ENCODE measurements at places on chromosomes 7 and 10.
A peak's percentile ranks its signal among the peaks of the same experiment; 100 is the strongest.

DNA sequence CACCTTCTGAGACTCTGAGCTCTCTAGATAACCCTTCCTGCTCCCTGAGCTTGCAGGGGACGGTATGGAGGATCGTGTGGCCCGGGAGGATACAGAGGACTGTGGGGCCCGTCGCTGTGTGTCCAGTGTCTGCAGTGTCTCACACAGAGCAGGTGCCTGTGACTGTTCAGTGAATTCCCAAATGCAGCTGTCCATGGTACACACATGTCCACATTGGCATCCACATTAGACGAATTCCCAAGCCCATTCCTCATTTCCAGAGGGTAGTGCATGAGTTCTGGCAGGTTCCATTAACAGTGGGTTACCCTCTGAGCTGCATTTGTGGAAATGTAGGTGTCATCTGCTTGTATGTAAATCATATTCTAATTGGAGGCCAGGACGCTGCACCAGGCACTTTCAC is 39.5 kb downstream of the WDFY4 start:
- DNase-seq = no peak

DNA sequence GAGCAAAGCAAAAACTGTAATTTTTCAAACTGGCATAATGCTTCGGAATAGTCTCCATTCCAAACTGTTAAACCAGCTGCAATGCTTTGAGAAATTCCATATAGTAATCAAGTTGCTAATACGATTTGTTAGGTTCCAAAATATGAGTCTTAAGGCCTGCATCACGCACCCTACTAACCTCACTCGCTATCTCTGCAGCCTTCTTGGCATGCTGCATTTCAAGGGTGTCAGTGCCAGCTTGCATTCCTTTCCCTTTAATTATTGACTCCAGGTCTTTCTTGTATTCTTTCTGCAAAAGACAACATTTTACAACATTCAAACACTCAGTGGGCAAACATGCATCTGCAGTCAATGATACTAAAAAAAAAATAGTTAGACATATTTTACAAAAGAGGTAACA is 61.8 kb downstream of the NEBL start:
- DNase-seq = no peak

GRCh38 chr7:50317221-50317678 is 12.7 kb downstream of the IKZF1 start:
- DNase-seq = peak; percentile 61

DNA sequence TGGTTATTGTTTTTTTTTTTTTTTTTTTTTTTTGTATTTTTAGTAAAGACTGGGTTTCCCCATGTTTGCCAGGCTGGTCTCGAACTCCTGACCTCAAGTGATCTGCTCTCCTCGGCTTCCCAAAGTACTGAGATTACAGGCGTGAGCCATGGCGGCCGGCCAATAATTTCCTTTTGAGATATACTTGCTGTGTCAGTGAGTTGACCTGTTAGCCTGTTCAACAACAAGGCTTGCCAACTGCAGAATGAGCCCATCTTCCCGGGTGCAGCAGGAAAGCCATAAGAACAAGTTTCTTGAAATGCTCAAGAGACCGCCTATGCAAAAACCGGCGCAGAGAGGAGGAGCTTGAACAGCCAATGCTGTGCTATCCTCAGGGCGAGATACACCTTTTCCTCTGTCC is 112.5 kb downstream of the PRPF18 start:
- DNase-seq = no peak

DNA sequence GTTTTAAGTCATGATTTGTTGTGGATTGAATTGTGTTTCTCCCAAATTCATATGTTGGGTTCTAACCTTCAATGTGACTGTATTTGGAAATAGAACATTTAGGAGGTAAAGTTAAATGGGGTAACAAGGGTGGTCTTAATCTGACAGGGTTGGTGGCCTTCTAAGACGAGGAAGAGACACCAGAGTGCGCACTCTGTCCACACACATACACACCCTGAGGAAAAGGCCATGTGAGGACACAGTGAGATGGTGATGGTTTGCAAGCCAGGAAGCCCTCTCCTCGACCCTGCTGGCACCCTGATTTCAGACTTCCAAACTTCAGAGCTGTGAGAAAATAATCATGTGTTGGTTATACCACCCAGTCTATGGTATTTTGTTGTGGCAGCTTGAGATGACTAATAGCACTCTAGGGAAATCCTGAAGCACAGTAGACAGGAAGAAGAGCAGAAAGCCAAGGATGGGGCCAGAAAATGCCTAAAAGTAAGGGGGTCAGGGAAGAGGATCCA is 28.0 kb upstream of the SEM1 start:
- DNase-seq = no peak

DNA sequence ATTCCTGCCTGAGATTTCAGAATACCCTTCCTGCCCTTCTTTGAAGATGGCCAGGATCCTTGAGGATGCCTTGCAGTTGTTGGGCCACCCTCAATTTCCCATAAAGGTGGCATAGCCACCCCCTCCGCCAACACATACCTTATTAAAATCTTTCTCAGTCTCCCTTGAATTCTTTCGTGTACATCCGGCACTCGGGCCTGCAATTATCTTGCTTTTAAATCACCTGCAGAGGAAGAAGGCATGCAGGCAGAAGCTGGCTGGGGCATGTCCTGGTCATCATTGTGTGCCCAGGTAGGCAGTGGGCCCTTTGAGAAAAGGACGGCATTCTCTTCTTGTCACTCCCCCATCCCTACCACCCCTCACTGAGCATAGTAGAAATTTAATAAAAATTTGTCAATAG is 189.5 kb upstream of the LYZL1 start:
- DNase-seq = no peak

GRCh38 chr7:47423196-47423595 is 158.7 kb downstream of the TNS3 start:
- no peak for DNase-seq

DNA sequence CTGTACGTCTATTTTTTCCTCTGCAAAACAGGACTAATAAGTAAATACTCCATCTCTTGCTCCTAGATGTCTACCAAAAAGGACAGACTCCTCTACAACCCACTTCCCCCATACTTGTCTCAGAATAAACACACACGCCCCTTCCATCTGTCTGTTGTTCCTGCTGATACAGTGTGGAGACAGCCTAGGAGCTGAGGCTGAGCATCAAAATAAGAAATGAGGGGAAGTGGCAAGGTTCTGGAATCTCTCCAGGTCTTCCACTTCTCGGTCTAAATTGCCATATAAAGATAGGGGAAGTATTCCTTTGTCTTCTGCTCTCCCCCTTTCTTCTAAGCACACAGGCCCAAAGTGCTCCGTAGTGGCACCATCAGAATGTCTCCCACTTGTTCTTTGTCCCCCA is 30.8 kb upstream of the VSIR start:
- DNase-seq = peak; percentile 76

- peak; percentile 22 for DNase-seq
Measured at GRCh38 chr10:111017098-111017497, 59.7 kb upstream of the ADRA2A start.

- DNase-seq = peak; percentile 74
Measured at GRCh38 chr10:24873281-24873683, 79.1 kb downstream of the PRTFDC1 start.

DNA sequence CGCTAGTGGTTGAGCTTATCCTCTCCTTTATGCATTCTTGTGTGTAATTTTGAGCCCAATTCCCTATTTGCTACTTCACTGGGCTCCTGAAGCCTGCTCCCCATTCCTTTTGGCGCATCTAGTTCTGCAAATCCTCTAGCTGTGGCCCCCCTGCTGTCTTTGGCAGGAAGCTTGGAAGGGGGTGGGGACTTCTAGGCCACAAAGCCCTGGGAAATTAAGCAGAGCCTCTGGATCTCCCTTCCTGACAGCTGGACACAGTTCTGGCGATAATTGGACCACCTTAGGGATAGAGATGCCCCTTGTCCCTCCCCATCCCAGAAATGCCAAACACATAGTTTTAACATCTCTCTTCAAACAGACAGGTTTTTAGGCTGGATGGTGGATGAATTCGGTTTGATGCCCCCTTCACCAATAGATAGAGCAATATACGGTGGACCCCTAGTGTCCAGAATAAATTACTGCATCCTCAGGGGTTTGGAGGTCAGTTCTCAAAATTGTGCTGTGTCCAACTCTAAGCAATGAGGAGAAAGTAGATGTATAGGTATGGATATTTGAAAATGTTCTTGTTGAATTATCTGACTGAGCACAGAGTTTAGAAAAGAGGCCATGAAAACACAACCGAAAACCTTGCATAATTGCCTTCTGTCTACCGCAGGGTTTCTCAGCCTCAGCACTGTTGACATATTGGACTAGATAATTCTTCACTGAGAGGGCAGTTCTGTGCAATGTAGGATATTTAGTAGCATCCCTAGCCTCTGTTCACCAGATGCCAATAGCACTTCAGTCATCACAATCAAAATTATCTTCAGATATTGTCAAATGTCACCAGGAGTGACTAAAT is 75.5 kb downstream of the PAPSS2 start:
- peak; percentile 78 for DNase-seq

DNA sequence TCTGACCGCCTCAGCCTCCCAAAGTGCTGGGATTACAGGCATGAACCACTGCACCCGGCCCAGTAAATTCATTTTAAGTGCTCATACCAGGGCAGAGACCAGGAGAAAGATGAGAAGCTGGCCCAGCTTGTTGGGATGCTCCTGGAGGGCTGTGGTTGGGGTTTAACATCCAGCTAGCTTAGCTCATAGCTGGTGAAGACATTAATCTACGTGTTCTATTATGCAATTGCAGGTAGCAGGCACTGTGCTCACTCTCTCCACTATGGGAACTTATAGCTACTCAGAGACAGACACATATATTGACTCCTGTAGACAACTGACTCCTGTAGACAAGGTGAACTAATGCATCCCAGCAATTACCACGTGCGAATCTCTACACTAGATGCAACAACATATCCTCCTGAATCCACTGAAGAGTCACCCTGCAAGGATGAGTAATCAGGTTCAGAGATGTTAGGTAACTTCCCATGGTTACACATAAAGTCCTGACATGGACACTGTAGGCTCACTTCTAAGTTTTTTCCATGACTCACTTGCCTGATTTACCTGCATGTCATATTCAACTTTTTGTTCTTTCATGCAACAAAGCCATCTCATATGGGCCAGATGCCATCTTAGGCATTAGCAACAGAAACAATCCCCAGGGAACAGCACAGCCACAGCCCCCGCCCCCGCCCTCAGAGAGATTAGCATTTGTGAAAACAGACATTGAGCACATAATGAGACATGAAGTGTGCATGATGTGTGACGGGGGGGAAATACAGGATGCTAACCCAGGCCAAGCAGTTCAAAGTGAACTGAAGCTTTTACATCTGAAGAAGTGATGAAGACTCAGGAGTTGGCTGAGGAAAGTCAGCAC is 37.2 kb downstream of the ERLIN1 start:
- DNase-seq = no peak

- no peak for DNase-seq
Measured at GRCh38 chr7:35714862-35715261, 19.9 kb upstream of the HERPUD2 start.

DNA sequence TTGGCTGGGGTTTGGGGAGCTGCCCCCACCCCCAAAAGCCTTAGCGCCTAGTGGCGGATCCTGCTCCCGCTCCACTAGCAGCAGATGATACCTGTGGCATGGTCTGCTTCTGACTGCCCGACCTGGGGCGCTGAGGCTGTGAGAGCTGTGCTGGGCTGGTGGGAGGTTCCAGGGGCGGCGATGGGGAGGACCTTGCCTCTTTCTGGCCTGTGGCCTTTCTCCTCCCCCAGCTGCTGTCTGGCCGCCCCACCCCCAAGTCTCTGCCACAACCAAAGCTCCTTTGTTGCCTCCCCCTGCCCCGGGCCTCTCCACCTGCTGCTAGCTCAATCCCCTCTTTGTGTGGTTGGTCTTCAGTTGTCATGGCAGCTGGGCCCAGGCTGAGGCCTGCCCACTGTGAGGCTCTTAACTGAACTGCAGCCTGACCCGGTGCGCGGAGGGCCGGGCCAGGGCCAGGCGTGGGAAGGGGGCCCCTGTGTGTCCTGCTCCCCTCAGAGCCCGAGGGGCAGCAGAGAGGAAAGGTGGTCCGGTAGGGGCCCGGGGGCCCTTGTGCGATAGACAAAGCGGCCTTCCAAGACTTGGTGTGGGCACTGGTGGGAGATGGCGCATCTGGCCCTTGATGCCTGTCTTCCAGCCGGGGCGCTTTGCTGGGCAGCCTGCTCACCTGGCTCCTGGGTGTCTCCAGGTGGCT is 4.7 kb downstream of the ZNF775 start:
- DNase-seq = no peak

DNA sequence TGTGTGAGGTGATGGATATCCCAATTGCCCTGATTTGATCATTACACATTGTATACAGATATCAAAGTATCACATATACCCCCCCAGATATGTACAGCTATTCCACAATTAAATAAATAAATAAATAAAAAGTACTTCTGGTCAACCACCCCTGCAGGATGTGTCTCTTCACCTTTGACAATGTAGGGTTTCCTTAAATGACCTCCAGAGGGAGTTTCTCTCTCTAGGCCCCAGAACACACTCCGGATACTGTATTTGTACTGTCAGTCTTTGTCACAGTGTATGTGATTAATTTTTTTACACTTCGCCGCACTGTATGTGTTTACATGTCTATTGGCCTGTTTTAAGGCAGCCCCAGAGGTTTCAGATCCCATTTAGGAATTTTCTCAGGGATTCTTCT is 123.6 kb downstream of the ADCYAP1R1 start:
- peak; percentile 7 for DNase-seq
